T-helper 17 cell (primary cell): ENCODE measurements at places on chromosomes 11 and 22.

DNA sequence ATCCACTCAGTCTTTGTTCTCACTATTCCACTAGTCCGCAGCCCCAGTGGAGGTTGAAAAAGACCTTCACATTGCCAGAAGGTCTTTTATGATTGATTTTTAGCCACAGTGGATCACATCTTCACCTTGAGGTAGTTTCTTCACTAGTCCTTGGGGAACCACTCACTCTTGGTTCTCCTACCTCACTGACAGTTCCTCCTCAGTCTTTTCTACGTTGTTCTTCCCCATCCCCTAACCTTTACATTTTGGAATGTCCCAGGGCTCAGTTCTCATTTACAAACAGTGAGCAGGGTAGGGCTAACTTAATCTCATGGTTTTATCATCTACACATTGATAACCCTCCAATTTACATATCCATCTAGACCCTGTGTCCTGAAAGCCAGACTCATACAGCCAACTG lies 316.4 kb upstream of the SORL1-AS1 start:
- H3K27me3 ChIP-seq: peaks cover 7% of the 10 kb centered on the region
- H3K36me3 ChIP-seq: no peaks in the 10 kb centered on the region
- no peak overlapping the region for H3K4me3 ChIP-seq
- H3K4me1 ChIP-seq: no peaks in the 10 kb centered on the region
- DNase-seq: no peak

DNA sequence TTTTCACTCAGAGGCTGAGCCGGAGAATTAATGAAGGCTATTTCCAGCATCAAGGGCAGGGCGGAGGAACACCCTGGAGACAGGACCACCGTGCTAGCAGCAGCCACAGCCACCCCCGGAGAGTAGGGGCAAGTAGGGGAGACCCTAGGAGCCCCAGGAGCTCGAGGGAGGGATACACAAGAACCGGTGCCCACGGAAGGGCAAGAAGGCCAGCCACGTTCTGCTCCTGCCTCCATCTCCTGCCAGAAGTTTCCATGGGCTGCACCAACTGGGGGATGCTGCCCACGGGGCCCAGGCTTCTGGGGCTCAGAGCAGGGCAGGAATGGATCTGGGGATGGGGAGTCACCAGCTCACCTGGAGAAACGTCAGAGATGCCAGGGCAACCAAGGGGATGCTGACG lies 626.8 kb downstream of the TBC1D22A start:
- no peaks in the 10 kb centered on the region for H3K4me1 ChIP-seq
- no peak for DNase-seq
- no peak overlapping the region for H3K27ac ChIP-seq
- H3K36me3 ChIP-seq: no peaks in the 10 kb centered on the region
- peaks cover 1% of the 10 kb centered on the region for H3K27me3 ChIP-seq

DNA sequence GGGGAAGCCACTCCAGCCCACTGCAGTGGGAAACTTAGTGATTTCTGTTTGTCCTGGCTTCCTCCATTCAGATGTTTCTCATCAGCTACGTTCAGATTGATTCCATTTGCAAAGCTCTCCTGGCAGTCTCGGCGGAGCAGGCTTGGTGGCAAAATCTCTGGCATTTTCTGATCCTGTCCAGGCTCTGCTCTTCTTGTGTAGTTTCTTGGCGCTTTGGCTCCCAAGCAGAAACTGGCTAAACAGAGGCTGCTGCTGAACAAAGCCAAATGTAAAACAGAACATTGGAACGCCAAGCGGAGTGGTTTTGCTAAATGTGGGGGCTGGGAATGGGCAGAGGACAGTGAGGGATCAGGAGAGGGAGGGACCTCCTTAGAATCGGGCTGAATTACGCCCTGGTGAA lies 36.7 kb downstream of the ADAMTS8 start:
- no peak overlapping the region for H3K27ac ChIP-seq
- peaks cover 15% of the 10 kb centered on the region for H3K4me1 ChIP-seq
- peaks cover 25% of the 10 kb centered on the region for H3K27me3 ChIP-seq
- no peak overlapping the region for H3K4me3 ChIP-seq
- peaks cover 2% of the 10 kb centered on the region for H3K36me3 ChIP-seq

DNA sequence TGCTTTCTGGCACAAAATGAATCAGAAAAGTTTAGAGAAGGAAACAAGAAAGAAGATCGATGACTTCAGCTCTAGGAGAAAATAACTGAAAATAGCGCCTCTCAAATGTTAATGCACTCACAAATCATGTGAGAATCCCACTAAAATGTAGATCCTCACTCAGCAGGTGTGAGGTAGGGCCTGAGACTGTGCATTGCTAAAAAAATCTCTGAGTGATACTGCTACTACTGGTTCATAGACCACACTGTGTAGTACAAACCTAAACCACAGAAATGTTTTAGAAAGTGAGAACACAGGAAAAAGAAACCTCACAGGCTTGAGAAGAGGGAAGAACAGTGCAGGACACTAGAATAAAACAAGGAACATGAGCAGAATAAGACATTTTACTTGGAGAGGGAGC lies 2.0 kb downstream of the OR8D4 start:
- H3K27ac ChIP-seq: no peak overlapping the region
- H3K4me1 ChIP-seq: no peaks in the 10 kb centered on the region
- DNase-seq: no peak
- no peak overlapping the region for H3K4me3 ChIP-seq
- H3K27me3 ChIP-seq: peaks cover 24% of the 10 kb centered on the region
- H3K36me3 ChIP-seq: no peaks in the 10 kb centered on the region

DNA sequence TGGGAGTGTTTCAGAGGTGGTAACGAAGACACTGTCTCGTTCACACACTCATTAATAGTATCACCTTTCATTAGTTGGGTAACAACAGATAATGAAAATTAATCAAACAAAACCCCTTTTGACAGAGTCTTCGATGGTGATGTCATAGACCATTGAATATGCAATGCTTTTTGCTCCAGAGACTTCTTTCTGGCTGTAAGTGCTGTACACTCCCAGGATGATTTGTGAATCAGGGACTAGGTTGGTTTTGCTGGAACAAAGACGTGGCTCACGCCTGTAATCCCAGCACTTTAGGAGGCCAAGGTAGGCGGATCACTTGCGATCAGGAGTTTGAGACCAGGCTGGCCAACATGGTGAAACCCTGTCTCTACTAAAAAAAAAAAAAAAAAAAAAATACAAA lies 9.5 kb upstream of the RASSF10 start:
- no peaks in the 10 kb centered on the region for H3K36me3 ChIP-seq
- peaks cover 52% of the 10 kb centered on the region for H3K27me3 ChIP-seq
- H3K4me3 ChIP-seq: no peak overlapping the region
- H3K4me1 ChIP-seq: no peaks in the 10 kb centered on the region

- no peak overlapping the region for H3K27ac ChIP-seq
- H3K4me1 ChIP-seq: peaks cover 4% of the 10 kb centered on the region
- no peak for DNase-seq
- H3K36me3 ChIP-seq: peaks cover 4% of the 10 kb centered on the region
- no peak overlapping the region for H3K4me3 ChIP-seq
Measured at GRCh38 chr22:35155403-35156025, 89.6 kb downstream of the ISX start.

GRCh38 chr22:45919504-45920286 lies 57.3 kb downstream of the WNT7B start:
- no peaks in the 10 kb centered on the region for H3K36me3 ChIP-seq
- DNase-seq: no peak
- H3K27ac ChIP-seq: no peak overlapping the region
- peaks cover 7% of the 10 kb centered on the region for H3K27me3 ChIP-seq
- H3K4me3 ChIP-seq: no peak overlapping the region
